Left cardiac atrium (tissue), 4 donors: ENCODE measurements at places on chromosomes 2 and 18. TPM values are rescaled to one million over a fixed set of nuclear protein-coding genes. Genes with fewer than 3 reads are reported as not detected.

Gene POTEF
- total RNA-seq, result not detected

DNA sequence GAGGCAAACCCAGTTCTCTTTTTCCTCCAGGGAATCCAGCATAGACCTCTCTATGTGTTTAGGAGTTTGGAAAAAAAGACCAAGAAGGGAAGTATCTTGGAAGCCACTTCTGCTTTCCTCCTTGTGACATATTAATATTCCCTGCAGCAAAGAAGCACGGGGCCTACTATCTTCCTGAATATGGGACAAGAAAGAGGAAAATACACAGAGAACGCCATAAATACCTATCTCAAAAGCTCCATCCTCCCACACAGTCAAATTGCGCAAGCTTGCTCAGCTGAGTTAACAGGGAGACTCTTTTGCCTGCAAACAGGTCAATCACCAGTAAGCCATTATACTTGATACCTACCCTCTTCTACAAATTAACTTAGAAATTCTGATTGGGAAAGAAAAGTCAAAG is 16.7 kb upstream of the RAPH1 start:
- peak; percentile 28 for DNase-seq

Gene CIB4
- 0.44 TPM for total RNA-seq

Gene SLC19A3
- 14.2 TPM for total RNA-seq

DNA sequence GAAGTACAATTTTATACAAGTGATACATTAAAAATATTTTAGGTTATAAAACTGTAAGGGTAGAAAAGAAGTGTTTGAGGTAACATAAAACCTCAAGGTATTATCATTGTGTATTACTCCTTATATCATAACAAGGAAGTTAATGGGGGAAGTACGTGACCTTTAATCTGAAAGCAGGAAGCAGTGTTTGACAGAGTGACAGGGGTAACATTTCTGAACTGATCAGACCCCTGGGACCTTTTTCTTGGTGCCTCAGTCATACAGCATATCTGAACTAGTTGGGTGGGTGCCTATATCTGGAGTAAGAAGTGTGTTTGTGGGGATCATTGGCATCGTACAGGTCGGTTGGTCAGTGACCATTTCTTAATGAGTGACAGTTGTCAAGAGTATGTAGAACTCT is 43.0 kb downstream of the MALT1 start:
- no peak for DNase-seq

DNA sequence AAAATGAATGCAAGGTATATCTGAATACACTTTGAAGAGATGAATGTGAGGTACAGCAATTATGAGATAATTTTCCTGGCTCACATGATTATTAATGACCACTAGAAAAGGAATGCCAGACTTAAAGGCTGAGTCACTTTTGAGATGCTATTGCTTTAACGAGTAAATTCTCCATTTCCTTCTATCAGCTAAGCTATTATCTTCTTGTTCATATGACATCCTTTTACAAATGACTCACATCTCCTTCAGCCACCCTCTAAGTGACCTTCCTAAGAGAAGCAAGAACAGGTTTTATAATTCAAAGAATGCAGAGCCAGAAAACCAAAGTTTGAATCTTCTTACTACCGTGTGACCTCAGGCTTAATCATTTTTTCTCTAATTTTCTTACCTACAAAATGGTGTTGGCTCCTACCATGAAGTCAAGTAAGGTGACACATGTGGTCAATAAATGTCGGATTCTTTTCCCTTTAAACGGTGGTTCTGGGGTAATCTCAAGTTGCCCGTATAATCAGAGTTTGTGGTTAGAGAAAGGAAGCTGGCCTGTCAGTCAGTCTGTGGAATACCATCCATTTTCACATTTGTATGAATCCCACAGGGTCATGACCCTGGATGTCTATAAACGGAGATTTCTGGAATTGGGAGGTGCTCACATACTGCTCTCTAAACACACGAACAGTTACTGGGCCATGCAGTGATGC is 184.0 kb upstream of the PID1 start:
- DNase-seq, result no peak

- DNase-seq, result no peak
Measured at GRCh38 chr2:188884517-188884916, 89.7 kb upstream of the COL3A1 start.

DNA sequence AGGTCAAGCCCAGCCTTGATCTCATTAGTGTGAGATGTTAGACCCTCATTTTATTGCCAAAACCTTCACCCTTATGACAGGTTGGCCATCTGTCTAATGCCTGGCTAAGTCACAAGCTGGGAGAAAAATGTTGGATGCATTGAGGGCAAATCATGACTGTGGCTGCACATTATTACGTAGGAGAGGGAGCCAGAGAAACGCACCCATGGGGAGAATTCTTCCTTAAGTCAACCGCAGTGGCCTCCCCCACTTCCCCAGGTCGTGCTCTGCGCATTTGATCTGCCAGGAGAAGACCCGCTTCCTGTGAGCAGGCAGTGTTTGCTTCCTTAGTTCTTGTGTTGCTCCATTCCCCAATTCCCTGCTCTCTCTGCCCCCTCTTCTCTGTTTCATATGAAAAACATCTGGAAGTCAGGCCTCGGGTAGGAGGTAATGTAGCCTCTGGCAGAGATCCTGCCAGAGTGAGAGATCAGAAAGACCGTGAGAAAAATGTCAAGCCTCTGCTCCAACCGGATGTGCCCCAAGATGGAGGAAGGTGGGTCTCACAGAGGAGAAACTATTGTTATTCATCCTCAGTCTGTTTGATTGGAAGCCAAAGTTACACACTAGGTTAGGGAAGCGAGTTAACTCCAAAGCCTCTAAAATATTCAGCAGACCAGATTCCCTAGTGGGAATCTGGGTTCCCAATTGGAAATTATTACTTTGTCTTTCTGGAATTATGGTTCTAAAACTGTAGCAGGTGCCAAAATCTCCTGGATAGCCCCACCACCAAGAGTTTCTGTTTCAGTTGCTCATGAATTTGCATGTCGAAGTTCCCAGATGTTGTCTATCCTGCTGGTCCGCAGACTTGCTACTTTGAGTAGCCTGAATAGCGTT is 144.3 kb upstream of the PELI1 start:
- DNase-seq, result no peak

Gene NYAP2
- total RNA-seq, result not detected

GRCh38 chr2:199819746-199820145 is 31.2 kb downstream of the FTCDNL1 start:
- no peak for DNase-seq

- no peak for DNase-seq
Measured at GRCh38 chr2:17252258-17252657, 266.0 kb downstream of the RAD51AP2 start.

DNA sequence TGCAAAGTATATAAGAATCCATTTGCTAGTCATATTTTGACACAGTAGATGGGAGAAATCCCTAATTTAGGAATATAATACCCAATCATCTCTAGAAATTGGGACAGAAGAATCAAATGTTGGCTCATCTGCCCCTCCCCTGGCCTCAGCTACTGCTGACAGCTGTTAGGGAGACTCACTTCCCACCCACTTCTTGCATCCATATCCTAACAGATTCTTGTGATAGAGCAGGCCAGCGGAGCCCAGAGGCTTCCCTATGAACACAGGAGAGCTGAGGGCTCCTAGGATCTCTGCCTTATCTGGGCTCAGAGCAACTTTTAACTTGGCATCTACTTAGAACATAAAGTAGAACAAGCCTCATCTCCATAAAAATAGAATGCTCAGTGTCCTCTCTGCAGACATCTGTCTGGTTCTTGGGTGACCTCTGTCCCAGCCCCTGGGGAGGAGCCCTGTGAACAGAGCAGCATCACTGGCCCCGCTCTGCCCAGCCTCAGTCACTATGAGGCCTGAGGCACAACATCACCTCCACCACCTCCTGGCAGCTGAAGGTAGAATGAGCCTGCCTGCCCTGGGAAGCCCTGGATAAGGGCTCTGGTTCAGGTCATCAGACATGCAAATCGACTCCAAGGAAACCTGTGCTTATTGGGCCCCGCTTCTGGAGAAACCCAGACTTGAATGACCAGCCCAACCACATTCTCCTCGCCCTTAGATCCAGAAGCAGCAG is 229.7 kb downstream of the ANKRD36B start:
- DNase-seq, result no peak

Gene TACR1
- total RNA-seq, result 0.94 TPM
